ENCODE measurements at places on chromosomes 13 and 19.
A peak's percentile ranks its signal among the peaks of the same experiment; 100 is the strongest.

DNA sequence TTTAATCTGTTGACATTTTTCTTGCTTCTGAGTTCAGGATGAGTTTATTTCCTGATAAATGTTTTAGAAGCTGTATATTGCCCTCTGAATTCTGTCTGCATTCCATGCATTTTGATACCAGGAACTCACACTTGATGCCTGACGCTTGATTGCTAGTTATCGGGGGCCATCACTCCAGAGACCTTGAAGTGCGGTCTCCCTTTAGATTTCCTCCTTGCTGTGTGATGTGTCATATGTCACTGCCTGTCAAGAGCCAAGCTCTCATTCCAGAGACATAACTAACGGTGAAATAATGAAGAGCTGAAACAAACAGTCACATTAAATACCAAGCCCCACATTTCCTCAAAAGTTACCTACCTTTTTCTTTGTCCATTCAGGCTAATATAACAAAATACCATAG, 155.5 kb downstream of the TNFSF13B start:
- DNase-seq: peak; percentile 25

- peak; percentile 54 for DNase-seq
These were observed 186.1 kb downstream of the PCCA start for GRCh38 chr13:100274942-100275506.

- no peak for DNase-seq
These were observed 72.5 kb downstream of the EDNRB start for GRCh38 chr13:77846173-77846572.

- no peak for DNase-seq
These were observed 7.1 kb downstream of the LDLR start for GRCh38 chr19:11096210-11096841.

- DNase-seq: no peak
These were observed 14.0 kb upstream of the MYADM start for GRCh38 chr19:53853707-53854106.

GRCh38 chr13:100209857-100210825, 121.2 kb downstream of the PCCA start:
- DNase-seq: no peak

DNA sequence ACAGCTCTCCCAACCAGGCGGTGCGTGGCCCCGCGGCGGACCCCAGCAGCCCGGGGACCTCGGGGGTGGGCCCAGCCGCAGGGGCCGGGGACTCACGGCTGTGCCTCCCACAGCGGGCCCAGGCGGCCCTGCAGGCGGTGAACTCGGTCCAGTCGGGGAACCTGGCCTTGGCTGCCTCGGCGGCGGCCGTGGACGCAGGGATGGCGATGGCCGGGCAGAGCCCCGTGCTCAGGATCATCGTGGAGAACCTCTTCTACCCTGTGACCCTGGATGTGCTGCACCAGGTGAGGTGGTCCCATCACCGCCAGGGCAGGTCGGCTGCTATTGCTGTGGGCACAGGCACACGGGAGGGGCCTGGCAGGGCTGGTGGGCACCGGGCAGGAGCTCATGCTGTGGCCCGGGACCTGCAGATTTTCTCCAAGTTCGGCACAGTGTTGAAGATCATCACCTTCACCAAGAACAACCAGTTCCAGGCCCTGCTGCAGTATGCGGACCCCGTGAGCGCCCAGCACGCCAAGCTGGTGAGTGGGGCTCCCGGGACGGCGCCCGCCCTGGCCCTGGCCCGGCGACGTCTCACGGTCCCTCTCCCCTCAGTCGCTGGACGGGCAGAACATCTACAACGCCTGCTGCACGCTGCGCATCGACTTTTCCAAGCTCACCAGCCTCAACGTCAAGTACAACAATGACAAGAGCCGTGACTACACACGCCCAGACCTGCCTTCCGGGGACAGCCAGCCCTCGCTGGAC, 7.3 kb downstream of the PTBP1 start:
- no peak for DNase-seq

DNA sequence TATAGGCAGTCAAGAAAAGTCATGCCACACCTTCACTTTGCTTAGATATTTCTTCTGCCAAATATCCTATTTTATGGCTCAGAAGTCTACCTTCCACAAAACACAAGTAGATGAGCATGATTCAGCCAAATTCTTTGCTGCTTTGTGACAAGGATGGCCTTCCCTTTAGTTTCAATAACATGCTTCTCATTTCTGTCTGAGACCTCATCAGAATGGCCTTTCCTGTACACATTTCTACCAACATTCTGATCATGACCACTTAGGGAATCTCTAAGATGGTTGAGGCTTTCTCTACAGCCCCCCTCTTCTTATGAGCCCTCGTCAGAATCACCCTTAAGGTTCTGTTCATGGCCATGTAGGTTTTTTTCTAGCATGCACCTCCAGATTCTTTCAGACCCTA, 96.2 kb downstream of the COL4A2 start:
- DNase-seq: no peak

DNA sequence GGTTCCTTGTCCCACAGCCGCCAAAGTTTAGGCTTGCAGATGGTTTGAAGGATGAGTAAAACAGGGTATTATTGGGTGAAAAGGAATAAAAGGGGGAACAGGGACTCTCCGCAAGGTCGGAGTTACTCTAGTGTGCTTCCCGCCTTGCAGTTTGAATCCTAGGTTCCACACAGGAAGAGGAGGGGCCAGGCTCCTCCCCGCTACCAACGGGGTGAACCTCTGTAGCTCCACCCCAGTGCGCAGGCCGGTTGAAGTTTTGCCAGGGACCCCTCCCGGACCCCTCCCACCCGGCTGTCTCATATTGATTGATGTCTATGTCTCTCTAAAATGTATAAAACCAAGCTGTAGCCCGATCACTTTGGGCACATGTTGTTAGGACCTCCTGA, 11.6 kb upstream of the GTF2F2 start:
- no peak for DNase-seq

- no peak for DNase-seq
These were observed 179.8 kb upstream of the NBEA start for GRCh38 chr13:34762312-34762711.
